DMS79 (cell line): ENCODE measurements at places on chromosomes 5 and 9.

DNA sequence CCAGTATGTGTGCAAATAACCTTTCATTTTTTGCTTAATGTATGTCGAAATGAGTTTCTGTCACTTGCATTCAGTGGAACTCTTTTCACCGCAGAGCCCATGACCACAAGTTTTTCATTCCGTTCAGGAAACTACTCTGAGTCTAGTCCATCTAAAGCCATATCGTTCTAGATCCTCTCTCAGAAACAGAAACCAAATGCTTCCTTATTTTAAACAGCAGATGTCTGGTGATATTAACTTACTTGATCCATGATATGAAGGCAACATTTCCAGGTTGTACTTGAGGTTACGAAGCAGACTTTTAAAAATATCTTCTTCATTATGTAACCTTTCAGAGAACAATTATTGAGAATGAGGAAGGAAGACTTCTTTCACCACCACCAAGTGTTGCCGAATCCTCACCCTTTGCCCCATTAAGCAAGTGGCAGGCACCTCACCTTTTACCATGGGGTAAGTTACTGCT, 72.4 kb upstream of the GNAQ start:
- DNase-seq = no peak

DNA sequence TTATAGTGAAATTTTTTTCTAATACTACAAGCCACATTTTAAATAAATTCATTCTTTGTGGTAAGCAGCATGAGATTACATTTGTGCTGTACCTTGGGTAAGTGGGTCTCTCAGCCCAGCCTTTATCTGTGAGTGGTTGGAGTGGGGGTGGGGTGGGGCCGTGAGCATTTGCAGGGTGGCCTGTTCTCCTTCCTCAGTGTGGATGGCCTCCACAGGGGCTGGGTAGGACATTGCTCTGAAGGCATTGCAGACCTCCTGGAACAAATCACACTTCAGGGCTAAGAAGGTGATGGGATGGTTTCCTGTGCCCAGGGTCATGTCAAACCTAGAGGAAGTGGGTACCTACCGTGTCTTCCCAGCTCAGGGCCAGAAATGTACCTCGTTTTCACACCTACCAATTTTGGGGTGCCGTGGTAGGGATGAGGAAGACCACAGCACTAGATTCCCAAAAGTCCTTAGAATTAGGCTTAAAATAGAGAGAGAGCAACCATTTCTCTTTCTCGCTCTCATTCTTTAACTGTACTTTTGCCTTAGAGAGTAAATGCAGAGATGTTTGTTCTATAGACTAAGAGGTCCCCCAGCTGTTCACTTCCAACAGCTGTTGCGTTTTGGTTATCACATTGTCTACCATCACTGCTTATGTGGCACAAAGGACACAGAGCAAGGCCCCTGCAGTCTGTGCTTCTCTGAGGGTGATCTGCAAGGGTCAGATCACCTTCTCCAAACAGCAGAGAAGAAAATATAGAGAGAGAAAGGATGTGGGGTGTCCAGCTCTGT, 83.4 kb upstream of the CTSL start:
- no peak for DNase-seq

DNA sequence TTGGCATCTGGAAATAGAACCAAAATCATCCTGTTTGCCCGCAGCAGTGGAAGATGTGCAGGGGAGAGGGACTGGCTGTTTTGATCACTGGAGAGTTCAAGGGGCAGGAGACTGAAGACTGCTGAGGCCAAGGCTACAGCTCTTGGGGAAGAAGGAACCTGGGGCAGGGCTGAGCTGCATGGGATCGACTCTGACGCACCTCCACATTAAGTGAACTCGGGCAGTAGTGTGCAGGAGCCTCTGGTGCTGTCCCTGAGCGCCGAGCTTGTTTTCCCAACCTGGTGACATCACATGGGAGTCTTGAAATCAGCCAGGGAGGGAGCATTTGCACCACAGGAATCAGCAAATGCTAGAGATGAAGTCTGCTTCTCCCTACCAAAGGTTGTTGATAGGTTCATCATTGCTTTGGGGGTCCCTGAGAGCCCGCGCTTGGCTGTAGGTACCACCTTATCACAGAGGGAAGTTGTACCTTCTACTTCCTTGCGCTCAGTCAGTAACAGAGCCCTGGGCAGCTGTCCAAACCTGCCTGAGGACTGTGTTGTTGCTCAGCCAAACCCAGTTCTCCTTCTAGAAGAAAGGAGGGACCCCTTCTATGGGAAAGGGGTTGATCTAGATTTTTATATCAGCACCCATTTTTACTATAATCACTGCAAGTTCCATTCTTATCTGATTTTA, 52.3 kb upstream of the CTSL start:
- DNase-seq = no peak

- no peak for DNase-seq
Observed at GRCh38 chr5:179143446-179143845, 83.3 kb downstream of the ZNF354C start.

DNA sequence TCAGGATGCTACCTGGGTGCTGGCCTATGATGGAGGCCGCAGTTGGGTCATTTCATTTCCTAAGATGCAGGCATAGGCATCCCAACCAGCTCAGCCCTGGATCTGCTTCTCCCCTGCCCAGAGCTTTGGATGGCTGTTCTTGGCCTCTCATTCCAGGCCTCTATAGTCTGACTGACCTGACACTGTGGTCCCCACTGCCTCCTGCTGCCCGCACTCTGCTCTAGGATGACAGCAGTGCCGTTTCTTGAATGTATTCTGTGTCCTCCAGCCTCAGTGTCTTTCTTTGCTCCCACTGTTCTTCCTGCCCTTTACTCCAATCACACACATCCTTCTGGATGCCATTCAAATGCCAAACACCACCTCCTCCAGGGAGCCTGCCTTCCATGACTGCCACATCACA, 235.7 kb downstream of the HSPA4 start:
- DNase-seq = no peak

- DNase-seq = no peak
Observed at GRCh38 chr9:133436681-133437080, 14.5 kb downstream of the ADAMTS13 start.

DNA sequence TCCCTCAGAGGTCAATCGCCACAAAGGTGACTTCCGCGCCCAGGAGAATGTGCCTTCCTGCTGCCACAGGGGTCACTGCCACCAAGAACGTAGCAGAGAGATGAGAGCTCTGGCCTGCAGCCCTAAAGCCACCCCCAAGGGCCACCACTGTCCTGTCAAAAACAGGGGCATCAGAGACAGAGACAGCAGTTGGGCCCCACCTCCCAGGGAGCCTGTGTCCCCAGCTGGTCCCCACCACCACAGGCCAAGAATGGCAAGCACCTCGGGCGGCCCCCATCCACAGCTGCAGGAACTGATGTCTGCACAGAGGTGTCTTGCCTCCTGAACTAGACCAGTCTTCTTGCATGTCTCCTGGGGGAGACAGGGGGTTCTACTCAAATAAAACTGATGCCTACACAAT, 5.8 kb downstream of the SPATA31E1 start:
- no peak for DNase-seq

GRCh38 chr5:72830362-72830761, 13.9 kb downstream of the TNPO1 start:
- DNase-seq = no peak

GRCh38 chr5:43573058-43573457, 16.2 kb upstream of the PAIP1 start:
- DNase-seq = no peak

DNA sequence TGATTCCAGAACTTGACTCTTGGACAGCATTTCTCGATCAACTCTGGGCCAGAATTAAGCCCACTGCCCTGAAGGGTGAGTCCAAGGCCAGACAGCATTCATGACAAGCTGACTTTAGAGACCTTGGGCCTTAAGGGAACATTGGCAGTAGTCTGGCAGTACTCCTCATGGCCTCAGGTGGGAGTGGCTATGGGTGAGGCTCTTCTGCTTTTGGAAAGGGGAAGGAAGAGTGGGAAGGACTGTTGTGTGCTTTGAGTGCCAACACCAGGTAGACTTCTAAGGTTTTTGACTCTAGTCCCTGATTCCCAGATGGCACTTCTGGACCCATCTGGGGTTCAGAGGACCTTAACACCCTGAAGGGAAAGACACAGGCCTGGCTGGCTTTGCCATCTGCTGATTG, 530.4 kb downstream of the ACTL7B start:
- DNase-seq = no peak

DNA sequence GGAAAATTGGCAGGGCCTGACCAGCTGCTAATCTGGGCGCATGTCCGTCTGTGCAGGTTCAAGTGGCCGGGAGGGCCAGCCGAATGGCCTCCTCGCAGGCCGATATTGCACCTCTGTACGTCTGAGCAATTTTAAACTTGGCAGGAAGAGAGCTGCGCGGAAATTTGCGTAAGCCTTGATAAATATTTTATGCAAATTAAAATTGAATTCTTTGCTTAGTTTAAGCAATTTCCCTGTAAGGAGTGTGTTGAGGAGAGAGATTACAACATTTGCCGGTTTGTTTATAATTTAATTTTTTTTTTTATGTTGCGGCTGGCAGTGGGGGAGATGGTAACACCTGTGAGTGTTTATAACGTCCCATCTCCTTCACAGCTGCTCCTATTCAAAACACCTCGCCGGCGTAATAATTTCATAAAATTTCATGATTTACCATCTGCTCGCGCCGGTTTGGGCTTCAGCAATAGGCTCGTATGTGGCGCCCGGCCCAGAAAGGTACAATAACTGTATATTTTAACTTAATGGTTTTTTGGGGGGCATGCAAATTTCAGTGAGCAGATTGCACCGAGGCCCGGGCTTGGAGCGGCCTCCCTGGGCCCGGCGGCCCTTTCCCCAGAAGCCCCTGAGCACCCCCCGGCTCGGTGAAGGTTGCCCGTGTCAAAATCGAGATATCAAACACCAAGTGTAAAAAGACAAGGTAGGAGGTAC, 269.4 kb upstream of the MVB12B start:
- no peak for DNase-seq

DNA sequence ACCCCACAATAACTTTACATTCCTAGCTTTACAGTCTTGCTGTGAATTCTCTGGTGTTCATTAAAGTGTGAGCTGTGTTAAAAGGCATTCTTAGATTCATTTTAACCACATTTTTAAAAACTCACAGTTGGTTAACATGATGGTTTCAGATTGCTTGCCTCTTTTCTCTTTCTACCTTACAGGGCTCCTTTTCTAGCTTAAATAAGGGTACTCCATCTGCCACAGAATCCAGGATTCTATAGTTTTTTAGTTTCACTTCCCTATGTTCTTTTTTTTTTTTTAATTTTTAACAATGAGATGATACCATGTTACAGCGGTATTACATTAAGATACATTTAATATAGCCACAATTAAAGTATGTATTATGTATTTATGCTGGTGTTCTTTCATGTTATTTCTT, 3.9 kb upstream of the FBXO4 start:
- no peak for DNase-seq

GRCh38 chr9:70954126-70954525, 167.3 kb downstream of the TRPM3 start:
- no peak for DNase-seq

GRCh38 chr9:1604942-1605560, 410.1 kb upstream of the SMARCA2 start:
- DNase-seq = no peak

GRCh38 chr5:1161833-1162229, 39.6 kb upstream of the SLC6A19 start:
- no peak for DNase-seq

DNA sequence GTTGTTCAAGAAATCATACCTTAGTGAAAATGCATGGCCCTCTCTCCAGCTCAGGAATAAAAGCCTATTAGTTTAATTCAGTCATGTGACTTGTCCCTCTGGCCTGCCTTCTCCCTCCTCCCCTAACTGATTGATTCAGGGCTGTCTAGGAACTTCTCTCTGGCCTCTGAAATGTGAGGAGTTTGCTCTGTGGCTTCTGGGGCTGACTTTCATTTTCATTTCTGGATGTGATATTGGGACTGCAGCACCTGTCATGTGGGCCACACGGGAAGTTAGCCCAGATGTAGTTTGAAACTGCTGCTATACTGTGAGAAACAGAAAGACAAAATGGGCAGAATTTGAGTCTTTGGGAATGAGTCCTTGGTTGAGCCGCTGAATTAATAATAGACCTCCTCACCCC, 44.8 kb downstream of the PARP8 start:
- peak; percentile 19 for DNase-seq

DNA sequence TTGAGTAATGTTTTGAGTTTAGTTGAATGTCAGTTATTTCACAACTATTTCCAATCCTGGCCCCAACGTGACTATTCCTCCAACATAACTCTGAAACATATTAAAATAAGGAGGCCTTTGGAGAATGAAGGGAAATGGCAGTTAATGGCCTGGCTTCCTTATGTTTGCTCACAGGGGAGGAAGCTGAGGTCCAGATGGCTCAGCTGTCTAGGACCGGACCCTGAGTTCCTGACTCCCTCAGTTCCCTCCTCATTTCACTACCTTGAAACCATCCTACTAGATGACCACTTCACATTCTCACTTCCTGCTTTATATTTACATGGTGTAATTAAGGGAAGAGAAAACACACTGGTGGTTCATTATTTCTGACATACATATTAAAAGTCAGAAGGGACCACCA, 6.6 kb downstream of the OTULINL start:
- DNase-seq = no peak
